ENCODE measurements at places on chromosomes 6 and 20.
A peak's percentile ranks its signal among the peaks of the same experiment; 100 is the strongest.

DNA sequence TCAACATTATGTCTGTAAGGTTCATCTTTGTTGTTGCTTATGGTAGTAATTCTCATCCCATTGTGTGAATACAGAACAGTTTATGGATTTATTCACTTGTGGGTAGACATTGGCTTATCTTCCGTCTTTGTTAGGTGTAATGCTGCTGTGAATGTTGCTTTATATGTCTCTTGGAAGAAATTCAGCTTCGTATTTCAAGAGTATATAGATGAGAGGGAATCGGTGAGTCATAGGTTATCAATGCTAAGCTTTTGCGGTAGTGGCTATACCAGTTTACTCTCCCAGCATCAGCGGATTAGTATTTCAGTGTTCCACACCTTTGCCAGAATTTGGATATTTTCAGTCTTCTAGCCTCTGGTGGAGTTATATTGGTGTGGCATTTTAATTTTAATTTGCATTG, 77.8 kb downstream of the ZFAND3 start:
- no peak for DNase-seq

DNA sequence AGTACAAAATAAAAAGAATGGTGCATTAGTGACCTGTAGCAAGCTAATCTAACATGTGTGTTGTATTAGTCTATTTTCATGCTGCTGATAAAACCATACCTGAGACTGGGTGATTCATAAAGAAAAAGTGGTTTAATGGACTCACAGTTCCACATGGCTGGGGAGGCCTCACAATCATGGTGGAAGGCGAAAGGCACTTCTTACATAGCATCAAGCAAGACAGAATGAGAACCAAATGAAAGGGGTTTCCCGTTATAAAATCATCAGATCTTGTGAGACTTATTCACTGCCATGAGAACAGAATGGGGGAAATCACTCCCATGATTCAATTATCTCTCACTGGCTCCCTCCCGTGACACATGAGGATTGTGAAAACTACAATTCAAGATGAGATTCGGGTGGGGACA, 45.4 kb upstream of the AIG1 start:
- DNase-seq = no peak

GRCh38 chr6:30357678-30358540, 13.0 kb downstream of the RPP21 start:
- peak; percentile 37 for DNase-seq

DNA sequence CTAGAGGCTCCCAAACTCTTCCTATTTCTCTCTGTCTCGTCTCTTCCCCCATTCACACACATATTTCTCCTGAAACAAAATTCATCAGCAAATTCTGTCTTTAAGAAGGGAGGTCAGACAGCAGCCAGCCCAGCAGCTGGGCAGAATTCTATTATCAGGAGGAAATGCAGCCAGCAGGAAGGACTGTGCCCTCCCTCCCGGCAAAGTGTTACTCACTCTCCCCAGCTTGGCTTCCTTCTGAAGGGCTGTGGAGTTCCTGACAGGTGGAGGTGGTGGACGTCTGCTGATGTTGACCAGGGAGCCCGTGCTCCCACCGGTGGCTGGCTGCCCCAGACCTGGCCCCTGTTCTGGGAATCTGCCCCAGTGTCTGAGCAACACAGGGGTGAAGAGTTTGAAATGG, 37.3 kb downstream of the KCNB1 start:
- DNase-seq = no peak

- no peak for DNase-seq
These were observed 25.3 kb downstream of the CASS4 start for GRCh38 chr20:56437196-56437960.

- DNase-seq = no peak
These were observed 645.0 kb downstream of the PHF3 start for GRCh38 chr6:64280569-64280968.

GRCh38 chr6:12114055-12114503, 102.0 kb downstream of the HIVEP1 start:
- no peak for DNase-seq

DNA sequence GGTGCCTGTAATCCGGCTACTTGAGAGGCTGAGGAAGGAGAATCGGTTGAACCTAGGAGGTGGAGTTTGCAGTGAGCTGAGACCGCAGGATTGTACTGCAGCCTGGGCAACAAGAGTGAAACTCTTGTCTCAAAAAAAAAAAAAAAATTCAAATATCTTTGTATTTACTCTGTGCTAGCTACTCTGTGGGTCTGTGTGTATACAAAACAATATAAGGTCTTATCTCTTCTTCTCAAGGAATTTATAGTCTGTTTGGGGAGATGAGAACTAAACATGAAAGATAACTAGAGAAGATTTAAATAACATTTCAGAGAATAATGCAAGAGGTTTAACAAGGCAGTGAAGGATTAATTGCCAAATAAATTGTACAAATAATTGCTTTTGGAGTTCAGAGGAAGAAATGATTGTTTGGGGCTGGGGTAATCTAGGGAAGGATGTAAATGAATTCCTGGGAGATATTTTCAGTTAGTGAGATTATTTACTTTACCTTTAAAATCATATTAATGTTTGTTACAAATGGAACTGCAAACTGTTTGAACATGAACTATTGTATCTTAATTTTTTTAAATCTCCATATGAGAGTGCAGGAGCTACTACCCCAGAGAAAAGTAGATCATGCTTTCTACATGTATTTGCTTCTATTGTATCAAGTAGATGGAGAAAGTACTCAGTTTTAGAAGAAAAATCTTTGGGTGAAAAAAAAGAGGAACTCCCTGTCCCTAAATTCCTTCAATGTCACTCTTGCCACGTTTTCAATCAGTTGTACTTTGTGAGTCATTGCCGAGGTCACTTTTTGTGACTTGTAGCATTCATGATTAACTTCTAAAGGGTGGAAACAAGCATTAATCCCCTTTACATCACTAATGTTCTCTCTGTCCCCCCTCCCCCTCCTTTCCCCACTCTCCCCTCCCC, 39.0 kb downstream of the NCOA3 start:
- DNase-seq = peak; percentile 16

GRCh38 chr6:123036648-123037047, 40.6 kb downstream of the CLVS2 start:
- DNase-seq = no peak

DNA sequence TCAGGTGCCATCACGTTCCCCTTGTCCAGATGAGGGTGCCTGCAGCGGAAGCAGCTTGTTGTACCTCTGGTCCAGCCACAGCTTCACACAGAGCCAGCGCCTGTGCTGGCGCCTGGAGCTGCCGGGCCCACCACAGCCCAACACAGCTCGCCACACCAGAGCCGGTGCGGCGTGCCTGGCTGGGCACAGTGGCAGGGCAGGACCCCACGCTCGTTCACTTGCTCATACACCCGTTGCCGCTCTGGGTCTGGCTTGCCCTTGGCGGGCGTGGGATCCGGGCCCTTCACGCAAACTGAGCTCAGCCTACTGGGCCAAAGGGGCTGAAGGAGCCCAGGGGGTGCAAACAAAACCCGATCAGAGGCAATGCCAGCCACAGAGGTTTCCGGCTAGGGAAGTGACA, 492.5 kb upstream of the MANEA start:
- DNase-seq = no peak

DNA sequence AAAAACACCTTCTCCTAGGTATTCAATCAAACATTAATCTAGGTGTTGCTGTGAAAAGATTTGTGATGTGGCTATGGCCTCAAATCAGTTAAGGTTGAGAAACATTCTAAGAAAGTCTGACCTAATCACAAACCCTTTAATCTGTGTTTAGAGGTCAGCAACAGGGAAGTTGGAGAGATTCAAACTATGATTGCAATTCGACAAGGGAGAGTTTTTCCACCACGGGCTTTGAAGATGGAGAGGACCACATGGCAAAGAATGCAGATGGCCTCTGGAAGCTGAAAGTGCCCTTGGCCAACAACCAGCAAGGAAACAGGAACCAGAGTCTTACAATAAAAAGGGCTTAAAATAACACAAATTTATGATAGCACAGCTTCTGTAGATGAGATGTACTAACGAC, 29.6 kb upstream of the LGSN start:
- no peak for DNase-seq

GRCh38 chr6:127990074-127990473, 89.2 kb upstream of the THEMIS start:
- no peak for DNase-seq

GRCh38 chr20:57128044-57128757, 138.2 kb downstream of the BMP7 start:
- DNase-seq = no peak
